Muscle of leg (tissue), 16 donors: ENCODE measurements at places on chromosomes 4 and X. TPM values are rescaled to one million over a fixed set of nuclear protein-coding genes. Genes with fewer than 3 reads are reported as not detected.

The JCHAIN gene
- 0.45 TPM for polyA plus RNA-seq

The GAGE2A gene
- polyA plus RNA-seq = not detected

The DNAAF6 gene
- not detected for polyA plus RNA-seq

The PAGE5 gene
- not detected for polyA plus RNA-seq

GRCh38 chrX:31329298-31329697 is 257.5 kb upstream of the FTHL17 start:
- no peaks in the 10 kb centered on the region for H3K36me3 ChIP-seq
- H3K4me3 ChIP-seq = no peak overlapping the region
- peaks cover 2% of the 10 kb centered on the region for H3K4me1 ChIP-seq
- no peak overlapping the region for H3K27ac ChIP-seq
- no peak for DNase-seq

GRCh38 chrX:149259241-149259640 is 245.9 kb downstream of the IDS start:
- no peaks in the 10 kb centered on the region for H3K27me3 ChIP-seq
- H3K36me3 ChIP-seq = no peaks in the 10 kb centered on the region
- no peak overlapping the region for H3K27ac ChIP-seq
- no peak overlapping the region for H3K4me3 ChIP-seq
- no peak for DNase-seq
- no peaks in the 10 kb centered on the region for H3K4me1 ChIP-seq

- H3K4me1 ChIP-seq = no peaks in the 10 kb centered on the region
- no peak overlapping the region for H3K27ac ChIP-seq
- no peak overlapping the region for H3K4me3 ChIP-seq
- no peaks in the 10 kb centered on the region for H3K36me3 ChIP-seq
These were observed 47.0 kb upstream of the SCOC start for GRCh38 chr4:140326395-140326993.

DNA sequence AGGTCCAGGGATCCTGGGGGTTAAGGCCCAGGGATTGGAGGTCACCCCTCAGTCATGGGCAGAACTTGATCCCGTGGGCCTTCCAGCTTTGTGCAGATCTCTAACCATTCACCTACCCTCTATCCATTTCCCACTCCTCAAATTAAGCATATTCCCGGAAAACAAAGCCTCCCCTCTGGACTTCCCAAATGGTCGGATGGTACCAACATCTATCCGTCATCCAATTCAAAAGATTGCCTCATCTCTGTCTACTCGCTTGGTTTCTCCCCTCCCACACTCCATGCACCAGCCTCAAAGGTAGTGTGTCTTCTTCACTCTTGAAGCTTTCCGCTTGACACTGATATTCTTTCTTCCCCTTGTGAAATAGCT is 473 bp upstream of the BCLAF3 start:
- no peaks in the 10 kb centered on the region for H3K36me3 ChIP-seq
- peaks cover 7% of the 10 kb centered on the region for H3K4me1 ChIP-seq
- peak overlapping the region; percentile 35 for H3K4me3 ChIP-seq
- H3K27me3 ChIP-seq = peaks cover 12% of the 10 kb centered on the region
- H3K27ac ChIP-seq = no peak overlapping the region
- DNase-seq = peak; percentile 8

- peak; percentile 74 for DNase-seq
- H3K27me3 ChIP-seq = peaks cover 14% of the 10 kb centered on the region
- H3K4me3 ChIP-seq = no peak overlapping the region
- peaks cover 2% of the 10 kb centered on the region for H3K4me1 ChIP-seq
- H3K36me3 ChIP-seq = no peaks in the 10 kb centered on the region
These were observed 167.3 kb downstream of the MID1IP1 start for GRCh38 chrX:38968344-38969216.

DNA sequence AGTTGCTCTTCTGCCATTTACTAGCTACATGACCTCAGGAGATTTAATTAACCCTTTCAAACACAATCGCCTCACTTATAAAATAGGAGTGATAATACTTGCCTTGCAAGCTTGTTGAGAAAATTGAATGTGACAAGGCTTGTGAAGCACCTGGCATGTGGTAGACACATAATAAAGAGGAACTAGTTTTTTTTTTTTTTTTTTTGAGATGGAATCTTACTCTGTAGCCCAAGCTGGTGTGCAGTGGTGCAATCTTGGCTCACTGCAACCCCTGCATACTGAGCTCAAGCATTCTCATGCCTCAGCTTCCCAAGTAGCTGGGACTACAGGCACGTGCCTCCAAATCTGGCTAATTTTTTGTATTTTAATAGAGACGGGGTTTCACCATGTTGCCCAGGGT is 73.7 kb upstream of the STIM2 start:
- DNase-seq = no peak
- H3K27me3 ChIP-seq = no peaks in the 10 kb centered on the region
- H3K4me3 ChIP-seq = no peak overlapping the region
- peak overlapping the region; percentile 83 for H3K27ac ChIP-seq

- H3K27ac ChIP-seq = no peak overlapping the region
- peaks cover 4% of the 10 kb centered on the region for H3K4me1 ChIP-seq
- H3K36me3 ChIP-seq = no peaks in the 10 kb centered on the region
- no peak for DNase-seq
These were observed 121.0 kb downstream of the PPA2 start for GRCh38 chr4:105352826-105353225.

GRCh38 chr4:141497627-141498026 is 138.8 kb upstream of the IL15 start:
- no peaks in the 10 kb centered on the region for H3K36me3 ChIP-seq
- DNase-seq = no peak
- no peaks in the 10 kb centered on the region for H3K27me3 ChIP-seq
- no peaks in the 10 kb centered on the region for H3K4me1 ChIP-seq
- no peak overlapping the region for H3K4me3 ChIP-seq

GRCh38 chr4:70666369-70666768 is at the start of gene JCHAIN:
Gene JCHAIN, minus strand, starts transcription at chr4:70666508. Its CDS starts 18 bp downstream, at chr4:70666490.
- DNase-seq = peak; percentile 8
- H3K27ac ChIP-seq = no peak within 1 kb of the TSS
- H3K4me1 ChIP-seq = no peaks in the 10 kb centered on the region
- H3K4me3 ChIP-seq = no peak within 1 kb of the TSS
- H3K27me3 ChIP-seq = no peaks in the 10 kb centered on the region
- H3K36me3 ChIP-seq = no peaks in the 10 kb centered on the region

GRCh38 chrX:119041175-119041574 is 31.6 kb upstream of the CT47C1 start:
- H3K27ac ChIP-seq = no peak overlapping the region
- DNase-seq = peak; percentile 69
- H3K27me3 ChIP-seq = peaks cover 3% of the 10 kb centered on the region
- H3K4me1 ChIP-seq = no peaks in the 10 kb centered on the region
- H3K4me3 ChIP-seq = no peak overlapping the region
